Hematopoietic multipotent progenitor cell (in vitro differentiated cells): ENCODE measurements at places on chromosomes 4 and X.

- no peak for DNase-seq
Observed at GRCh38 chrX:21153503-21153902, 220.7 kb upstream of the CNKSR2 start.

GRCh38 chrX:71546879-71547278 lies 14.0 kb downstream of the OGT start:
- no peak for DNase-seq

DNA sequence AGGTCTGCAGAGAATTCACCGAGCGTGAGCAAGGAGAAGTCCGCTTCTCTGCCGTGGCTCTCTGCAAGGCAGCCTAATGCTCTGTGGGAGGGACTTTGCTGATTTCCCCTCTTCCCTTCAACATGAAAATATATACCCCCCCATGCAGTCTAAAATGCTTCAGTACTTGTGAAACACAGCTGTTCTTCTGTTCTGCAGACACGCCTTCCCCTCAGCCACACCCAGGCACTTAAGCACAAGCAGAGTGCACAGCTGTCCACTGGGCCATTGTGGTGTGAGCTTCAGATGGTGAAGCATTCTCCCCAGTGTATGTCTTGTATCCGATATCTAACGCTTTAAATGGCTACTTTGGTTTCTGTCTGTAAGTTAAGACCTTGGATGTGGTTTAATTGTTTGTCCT lies 11.3 kb downstream of the UCHL1 start:
- no peak for DNase-seq

DNA sequence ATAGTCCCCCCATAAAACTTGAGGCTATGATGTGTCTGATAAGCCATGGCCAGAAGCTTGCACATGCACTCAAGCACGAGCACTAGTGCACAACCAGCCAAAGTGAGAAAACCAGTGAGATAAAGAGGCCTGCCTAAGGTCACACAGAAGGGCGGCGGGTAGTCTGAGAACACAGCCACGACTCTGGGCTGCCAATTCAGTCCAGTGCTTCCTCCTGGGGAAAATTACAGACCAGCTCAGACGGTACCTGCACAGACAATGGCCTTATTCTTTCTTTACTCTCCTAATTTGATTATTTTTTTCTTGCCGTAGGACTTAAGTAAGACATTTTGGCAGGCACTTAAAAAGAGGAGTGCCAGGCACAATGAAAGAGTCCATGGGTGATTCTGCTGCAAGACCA lies 533.2 kb upstream of the FAT1 start:
- no peak for DNase-seq

DNA sequence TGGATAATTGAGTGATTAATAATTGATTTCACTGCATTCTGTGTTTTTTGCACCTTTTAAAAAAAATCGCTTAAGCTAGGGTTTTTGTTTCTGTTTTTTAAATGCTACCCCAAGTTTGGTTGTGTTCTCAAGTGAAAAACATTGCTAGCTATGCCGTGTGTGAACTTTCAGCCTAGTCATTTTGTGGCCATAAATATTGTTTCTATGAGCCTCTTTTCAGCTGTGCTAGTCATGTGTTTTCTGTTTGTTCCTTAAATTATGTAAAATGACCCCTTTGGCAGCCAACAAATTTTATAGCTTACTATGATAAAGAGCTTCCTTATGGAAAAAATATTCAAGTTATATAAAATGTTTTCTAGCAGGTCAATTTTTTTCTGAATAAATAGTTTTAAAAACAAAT lies 59.1 kb downstream of the GALNT7 start:
- DNase-seq: no peak

DNA sequence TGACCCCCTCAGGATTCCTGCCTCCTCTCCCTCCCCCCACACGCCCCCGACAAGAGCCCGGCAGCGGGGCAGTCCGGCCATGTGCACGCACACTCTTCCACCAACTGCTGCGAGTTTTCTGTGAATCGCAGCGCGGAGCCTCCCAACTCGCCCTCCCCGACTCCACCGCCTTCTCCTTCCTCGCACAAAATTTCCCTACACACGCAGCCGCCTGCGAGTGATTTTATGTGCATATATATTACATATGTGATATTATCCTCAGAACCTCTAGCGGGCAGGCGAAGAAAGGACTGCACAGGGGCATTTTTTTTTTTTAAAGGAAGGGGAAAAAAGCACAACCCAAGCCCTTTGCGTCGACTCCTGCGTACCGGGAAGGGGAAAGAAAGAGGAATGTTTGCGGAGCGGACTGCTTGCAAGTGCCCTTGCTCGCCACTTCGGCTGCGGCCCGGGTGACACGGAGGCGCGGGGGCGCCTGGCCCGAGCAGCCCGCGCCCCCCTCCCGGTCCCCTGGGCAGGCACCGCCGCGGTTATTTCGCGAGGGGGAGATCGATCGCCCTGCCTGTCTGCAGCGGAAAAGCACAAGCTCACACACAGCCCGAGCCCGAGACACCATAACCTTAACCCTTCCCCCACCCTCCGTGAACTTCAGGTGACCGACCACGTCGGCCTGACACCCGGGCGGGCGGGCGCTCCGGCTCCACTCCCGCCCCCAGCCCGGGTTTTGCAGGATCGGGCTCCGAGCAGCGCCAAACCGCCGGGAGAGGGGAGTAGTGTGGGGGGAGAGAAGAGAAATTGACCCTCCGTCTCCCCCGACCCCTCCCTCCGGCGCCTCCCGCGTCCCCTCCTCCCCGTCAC lies 2.3 kb downstream of the ZNF827 start:
- DNase-seq: peak; percentile 84

GRCh38 chr4:11720292-11720691 lies 291.6 kb upstream of the HS3ST1 start:
- DNase-seq: peak; percentile 10

DNA sequence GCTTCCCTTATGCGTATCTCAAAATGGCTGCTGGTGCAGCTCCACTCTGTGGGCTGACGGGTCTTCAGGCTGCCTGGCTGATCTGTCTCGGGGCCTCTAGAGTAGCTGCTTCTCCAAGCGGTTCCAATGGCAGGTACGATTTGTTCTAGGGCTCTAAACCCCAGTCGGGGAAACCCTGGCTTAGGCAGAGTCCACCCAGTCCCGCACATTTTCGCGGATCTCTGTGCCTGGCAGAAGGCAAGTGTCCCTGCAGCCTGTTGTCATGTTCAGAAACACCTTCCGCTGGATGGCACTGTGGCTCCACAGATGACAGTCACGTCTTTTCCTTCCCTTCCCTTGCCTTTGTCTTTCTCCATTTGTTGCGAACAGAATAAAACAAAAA lies 54.4 kb downstream of the NBDY start:
- no peak for DNase-seq

DNA sequence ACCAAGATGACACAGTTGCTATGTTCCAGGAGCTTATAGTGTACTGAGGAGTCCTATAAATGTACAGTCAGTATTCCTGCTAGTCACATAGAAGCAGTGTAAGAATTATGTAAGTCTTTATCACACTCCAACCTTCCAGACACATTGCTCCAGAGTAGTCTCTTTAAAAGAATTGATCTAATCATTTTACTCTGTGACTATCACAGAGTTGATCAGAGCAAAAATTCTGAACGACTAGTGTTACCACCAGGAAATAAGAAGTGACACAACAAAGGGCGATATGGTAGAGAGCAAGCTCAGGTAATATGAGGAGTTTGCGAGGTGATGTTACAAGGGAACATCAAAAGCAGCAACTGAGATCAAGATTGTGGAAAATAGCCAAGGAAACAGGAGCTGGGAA lies 9.0 kb upstream of the HPF1 start:
- DNase-seq: no peak

GRCh38 chr4:7335344-7336066 lies 99.2 kb downstream of the PSAPL1 start:
- peak; percentile 36 for DNase-seq

- no peak for DNase-seq
Observed at GRCh38 chrX:18933617-18934016, 50.3 kb downstream of the PHKA2 start.
